Colonic mucosa (tissue), 4 donors: ENCODE measurements at places on chromosomes 6 and 20. TPM values are rescaled to one million over a fixed set of nuclear protein-coding genes. Genes with fewer than 3 reads are reported as not detected.
A peak's percentile ranks its signal among the peaks of the same experiment; 100 is the strongest.

The PPP1R16B gene
- total RNA-seq: 2.0 TPM

- DNase-seq: peak; percentile 42
Observed at GRCh38 chr20:18739751-18740166, 73.8 kb upstream of the SCP2D1 start.

DNA sequence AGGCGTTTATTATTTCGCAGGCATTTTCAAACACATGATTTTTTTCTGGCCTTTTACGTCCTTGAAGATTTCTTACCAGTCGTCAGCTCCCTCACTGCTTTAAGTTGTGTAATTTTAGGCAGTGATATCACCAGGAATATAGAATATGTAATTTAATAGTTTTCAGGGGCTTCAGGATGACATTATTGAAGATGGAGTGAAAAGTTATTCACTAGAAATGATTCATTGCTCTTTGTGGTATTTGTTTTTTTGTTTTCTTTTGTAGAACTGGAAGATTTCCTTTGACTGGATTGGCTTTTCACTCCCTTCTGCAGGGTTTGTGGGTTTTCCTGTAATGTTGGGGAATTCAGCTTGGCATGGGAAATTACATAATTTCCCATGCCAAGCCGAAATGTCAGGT, 2.0 kb downstream of the LRRC1 start:
- DNase-seq: no peak

DNA sequence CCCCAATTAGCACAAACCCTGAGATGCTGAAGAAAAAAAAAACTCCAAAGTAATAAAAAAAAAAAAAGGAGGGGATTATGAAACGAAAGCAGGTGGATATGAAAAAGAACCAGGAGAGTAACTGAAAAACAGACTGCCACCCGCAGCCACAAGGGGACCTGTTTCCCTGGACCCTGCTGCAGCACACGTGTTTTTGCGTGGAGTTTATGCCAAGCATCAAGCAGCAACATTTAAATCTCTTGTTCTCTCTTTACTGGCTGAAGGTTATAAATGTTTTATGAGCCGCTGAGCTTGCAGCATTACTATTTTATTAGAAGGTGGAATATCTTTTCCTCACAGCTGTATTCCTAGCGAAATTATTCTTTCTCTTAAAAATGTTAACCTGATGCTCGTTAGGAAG, 131.6 kb upstream of the OLIG3 start:
- DNase-seq: no peak

- DNase-seq: no peak
Observed at GRCh38 chr6:142906945-142907470, 38.0 kb downstream of the HIVEP2 start.

The ZFP57 gene
- not detected for total RNA-seq

The MEP1A gene
- total RNA-seq: 207 TPM

The SPO11 gene
- total RNA-seq: not detected

The PKIG gene
- total RNA-seq: 24.4 TPM

The COL19A1 gene
- total RNA-seq: 0.56 TPM

- DNase-seq: no peak
Observed at GRCh38 chr6:1439349-1439748, 50.0 kb downstream of the FOXF2 start.

- no peak for DNase-seq
Observed at GRCh38 chr20:53750827-53751619, 157.4 kb upstream of the ZNF217 start.

- no peak for DNase-seq
Observed at GRCh38 chr6:10411131-10411970, 3.5 kb downstream of the TFAP2A start.

GRCh38 chr6:161452241-161452640, 178.4 kb upstream of the AGPAT4 start:
- no peak for DNase-seq

The C20orf202 gene
- total RNA-seq: 0.19 TPM

DNA sequence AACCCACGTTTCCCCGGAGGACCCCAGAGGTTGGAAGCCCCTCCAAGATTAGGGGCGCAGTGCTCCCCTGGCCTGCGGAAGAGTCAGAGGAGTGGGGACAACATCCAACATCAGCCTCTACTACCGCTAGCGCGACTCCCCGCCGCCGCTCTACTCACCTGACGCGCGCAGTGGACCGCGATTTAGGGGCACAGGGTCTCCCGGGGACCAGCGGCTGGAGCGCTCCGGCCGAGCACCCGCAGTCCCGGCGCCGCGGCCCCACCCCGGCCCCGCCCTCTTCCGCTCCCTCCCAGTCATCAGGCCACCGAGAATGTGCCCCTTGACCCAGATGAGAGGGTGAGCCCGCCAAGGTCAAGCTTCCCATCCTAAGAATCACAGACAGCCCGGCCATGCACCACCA, at the start of gene ZFP57:
TSS of gene ZFP57 (minus strand) at position 249 of the 400 bp plus-strand sequence. CDS start 4,149 bp downstream, outside the sequence.
- DNase-seq: no peak

DNA sequence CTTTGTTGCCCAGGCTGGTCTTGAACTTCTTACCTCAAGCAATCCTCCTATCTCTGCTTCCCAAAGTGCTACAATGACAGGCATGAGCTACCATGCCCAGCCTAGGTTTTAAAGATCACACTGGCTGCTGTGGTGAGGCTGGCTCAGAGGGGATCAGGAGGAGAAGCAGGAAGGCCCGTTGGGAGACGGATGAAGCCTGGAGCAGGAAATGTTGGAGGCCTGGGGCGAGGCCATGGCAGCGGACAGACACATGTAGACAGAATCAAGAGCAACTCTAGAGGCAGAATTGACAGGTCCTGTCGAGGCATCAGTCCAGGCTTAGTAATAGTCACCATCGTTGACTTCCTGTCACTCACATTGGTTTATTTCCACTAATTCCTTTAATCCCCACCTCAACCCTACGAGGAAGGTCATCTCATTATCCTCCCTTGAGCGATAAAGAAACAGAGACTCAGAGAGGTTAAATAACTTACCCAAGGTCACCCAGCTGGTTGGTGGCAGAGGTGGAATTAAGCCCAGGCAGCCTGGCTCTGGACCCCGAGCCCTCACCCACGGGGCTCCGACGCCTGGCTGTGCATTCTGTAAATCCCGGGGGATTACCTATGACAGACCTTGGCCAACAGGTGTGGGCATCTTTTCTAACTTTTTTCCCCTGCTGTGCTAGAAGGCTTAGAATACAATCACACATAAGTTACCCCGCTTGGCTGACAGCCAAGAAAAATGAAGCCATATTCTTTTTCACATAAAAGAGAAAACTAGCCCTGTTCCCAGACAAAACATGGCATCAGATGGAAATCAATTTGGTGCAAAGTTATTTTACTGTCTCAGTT, 113.4 kb downstream of the EYA2 start:
- no peak for DNase-seq

The CNR1 gene
- 0.82 TPM for total RNA-seq

- DNase-seq: no peak
Observed at GRCh38 chr6:116029535-116029934, 31.2 kb downstream of the FRK start.

DNA sequence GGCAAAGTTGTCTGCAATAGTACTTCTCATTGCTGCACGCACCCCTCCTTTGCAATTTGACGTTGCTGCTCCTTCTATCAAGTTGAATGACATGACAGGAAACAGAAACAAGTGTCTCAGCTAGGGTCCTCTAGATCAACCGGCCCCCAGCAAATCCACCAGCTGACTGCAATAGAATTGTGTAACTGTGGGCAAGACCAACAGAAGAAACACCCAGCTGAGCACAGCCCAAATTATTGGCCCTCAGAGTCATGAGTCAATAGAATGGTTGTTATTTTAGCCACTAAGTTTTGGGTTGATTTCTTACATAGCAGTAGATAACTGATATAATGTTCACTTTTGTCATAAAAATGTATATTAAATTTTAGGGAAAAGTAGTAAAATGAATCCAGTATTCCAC, 202.7 kb downstream of the MAFB start:
- no peak for DNase-seq

GRCh38 chr20:31494131-31494530, 19.0 kb downstream of the REM1 start:
- no peak for DNase-seq

DNA sequence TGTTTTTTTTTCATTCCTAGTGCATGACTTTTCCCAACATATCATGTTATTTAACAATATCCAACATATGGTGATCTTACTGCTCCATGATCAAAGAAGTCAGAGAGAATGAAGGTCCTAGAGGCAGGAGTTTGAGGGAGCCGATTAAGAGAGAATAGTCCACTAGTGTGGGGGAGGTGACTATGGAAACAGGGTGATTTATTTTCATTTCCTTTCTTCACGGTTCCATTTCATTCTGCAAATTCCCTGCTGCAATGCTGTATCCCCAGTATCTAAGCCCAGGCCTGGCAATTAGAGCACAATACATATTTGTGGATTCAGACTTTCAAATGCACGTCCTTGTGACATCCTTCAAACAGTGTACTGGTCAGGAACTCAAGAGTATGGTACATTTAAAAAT, 91.4 kb downstream of the CD83 start:
- DNase-seq: no peak

DNA sequence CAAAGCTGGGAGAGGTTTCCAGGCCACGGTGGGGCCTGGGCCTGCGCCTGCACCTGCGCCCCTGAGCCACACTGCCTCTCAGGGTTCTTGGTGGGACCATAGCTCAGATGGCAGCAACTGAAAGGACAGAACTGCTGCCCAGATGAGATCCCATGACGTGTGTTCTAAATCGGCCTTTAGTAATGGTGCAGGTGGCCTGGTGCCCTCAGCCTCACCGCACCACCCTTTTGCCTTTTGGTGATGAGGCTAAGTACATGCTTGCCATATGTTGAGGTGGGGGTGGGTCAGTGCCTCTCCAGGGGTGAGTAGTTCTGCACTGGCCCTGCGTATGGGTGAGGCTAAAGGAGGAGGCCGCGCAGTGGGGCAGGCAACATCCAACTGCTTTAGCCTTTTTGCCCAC, 7.4 kb downstream of the PSMG4 start:
- DNase-seq: no peak

The TBX18 gene
- 0.35 TPM for total RNA-seq

DNA sequence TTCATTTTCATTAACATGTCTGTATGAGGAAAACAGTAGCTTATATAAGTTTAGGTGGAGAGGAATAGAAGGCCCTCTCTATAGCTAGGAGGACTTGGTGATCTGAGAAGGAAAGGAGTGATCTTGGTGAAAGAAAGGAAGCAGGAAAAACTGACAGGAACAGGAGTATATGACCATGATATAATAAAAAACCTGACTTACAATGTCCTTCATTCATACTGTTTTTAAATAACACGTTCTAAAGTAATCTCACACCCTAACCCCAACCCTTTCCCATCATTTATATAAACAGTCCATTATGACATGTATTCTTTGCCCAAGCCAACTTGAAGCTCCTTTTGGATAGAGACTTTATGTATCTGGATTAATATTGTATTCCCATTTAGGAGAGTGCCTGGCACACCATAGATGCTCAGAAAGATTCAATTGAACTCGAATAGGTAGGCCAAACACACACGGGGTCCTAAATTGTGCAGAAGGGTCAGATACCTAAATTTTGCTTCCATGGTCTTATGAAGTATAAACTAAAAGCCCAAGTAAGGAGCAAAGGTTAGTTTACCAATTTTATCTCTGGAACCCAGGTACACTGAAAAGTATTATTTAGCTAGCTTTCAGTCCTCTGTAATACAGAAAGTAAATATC, 75.9 kb downstream of the OR2B2 start:
- no peak for DNase-seq

DNA sequence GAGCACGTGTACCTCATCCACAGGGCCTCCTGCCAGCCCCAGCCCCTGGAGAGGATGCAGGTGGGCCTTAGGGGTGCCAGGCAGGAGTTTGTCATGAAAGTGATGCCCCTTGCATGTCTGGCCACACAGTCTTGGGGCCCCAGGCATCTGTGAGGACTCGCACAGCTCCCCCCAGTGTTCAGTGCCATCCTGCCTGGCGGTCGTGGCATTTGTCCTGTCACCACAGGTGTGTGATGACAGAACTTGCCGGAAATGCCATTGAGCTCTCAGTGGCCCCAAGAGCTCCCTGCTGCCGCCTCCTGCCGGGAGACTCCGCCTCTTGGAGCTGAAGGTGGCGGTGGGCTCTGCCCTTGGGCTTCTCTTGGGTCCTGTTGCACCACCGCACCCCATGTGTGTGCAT, 30.6 kb upstream of the ADRM1 start:
- no peak for DNase-seq

The CCR6 gene
- 0.49 TPM for total RNA-seq

- no peak for DNase-seq
Observed at GRCh38 chr6:81863123-81863522, 110.6 kb upstream of the TENT5A start.

The RCAN2 gene
- total RNA-seq: 3.6 TPM

GRCh38 chr20:46915575-46916257, 21.1 kb downstream of the EYA2 start:
- DNase-seq: no peak

The CPXM1 gene
- 0.98 TPM for total RNA-seq
